Hematopoietic multipotent progenitor cell treated with erythropoietin and hydrocortisone succinate and interleukin-3 and kit ligand, for 8 days (in vitro differentiated cells): ENCODE measurements at places on chromosomes 3 and 15.

DNA sequence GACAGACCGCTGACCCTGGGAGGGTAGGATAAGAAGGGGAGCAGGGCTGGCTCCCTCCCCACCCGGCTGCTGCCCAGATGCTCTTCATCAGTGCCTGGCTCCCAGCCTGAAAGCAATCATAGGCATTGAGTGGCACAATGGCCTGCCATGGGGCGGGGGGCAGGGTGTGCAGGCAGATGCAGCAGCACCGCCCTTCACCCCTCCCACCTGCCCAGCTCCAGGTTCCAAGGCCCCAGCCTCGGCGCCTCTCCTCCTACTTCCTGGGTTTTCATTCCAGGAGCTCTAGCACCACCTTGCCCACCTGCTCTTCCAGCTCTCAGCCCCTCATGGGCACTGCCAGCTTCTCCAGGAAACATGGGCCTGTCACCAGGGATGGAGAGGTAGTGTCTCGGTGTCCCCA, 101.7 kb downstream of the MEGF11 start:
- no peak for DNase-seq

- DNase-seq, result no peak
Measured at GRCh38 chr3:114218006-114218405, 19.4 kb downstream of the ZNF80 start.

GRCh38 chr3:69094467-69095205, 9.9 kb downstream of the ARL6IP5 start:
- peak; percentile 55 for DNase-seq

DNA sequence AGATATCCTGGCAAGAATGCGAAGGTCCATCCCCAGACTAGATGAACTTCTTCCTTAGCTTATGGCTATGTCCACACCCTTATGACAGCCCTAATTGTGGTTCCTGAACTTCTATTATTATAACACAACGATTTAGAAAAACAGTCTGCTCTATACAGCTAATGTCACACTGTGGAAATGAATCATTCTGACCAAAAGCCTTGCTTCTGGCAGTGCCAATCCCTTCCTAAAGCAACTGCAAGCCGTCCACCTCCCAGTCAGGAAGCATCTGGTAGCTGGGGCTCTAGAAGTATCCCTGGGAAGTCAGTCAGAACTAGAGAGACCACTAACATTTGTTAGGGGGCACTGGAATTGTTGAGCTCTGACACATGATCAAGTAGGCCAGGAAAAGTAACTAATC, 45.0 kb downstream of the MYO5A start:
- no peak for DNase-seq

GRCh38 chr3:28348265-28348628, 274 bp upstream of the ZCWPW2 start:
- no peak for DNase-seq

- no peak for DNase-seq
Measured at GRCh38 chr3:34464646-34465045, 666.2 kb downstream of the PDCD6IP start.

DNA sequence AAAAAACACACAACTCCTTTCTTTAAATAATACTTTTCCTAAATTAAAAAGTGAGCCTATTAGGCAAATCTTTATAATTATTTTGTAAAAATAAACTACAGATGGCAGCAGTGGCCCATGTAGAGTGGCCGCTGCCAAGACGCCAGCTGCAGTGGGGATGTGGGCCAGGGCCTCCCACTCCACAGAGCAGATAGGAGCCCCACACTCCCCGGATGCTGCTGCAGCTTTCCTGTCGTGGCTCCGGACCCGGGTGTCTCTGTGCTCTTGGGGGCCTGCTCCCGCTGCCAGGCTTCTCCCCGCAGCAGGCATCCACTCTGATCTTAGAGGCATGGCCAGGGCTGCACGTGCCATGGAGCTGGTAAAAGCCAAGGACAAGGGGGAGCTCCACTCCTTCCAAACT, 67.5 kb downstream of the PROS1 start:
- no peak for DNase-seq

- no peak for DNase-seq
Measured at GRCh38 chr3:148372206-148372875, 325.4 kb upstream of the AGTR1 start.

DNA sequence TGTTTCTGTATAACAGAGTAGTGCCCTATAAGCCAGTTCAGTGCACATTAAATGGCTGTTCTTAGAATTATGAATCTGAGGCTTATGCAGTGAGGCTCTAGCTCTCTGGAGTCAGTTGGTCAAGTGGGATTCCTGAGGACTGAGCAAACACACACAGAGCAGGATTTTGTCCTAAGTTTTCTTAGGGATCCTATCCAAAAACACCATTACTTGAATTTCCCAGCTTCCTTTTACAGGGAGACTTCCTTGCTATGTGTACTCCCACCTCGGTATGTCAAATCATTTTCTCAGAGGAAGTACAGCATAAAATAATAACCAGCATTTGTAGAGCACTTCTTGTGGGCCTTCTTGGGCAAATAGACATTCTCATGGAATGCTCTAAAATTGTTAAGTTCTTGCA, 63.1 kb upstream of the GOLGA6B start:
- DNase-seq, result no peak

DNA sequence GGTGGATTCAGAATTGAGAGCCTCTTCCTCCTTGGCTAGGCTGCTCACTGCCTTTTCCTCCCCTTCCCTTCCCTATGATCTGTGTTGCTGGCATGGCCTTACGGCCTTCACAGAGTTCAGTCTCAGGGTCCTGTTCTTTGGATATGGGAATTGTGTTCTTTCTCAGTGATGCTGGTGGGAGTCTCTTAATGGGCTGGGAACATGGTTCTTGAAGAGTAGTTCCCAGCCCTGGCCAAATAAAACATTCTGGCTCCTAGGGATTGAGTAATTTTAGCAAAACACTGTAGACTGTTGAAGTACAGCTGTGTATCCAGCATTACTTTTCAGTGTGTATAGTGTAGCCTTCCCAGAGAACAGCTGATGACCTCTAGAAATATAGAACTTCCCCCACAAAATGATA, 22.6 kb upstream of the FILIP1L start:
- no peak for DNase-seq

- DNase-seq, result peak; percentile 56
Measured at GRCh38 chr3:142866841-142867631, 21.8 kb downstream of the PCOLCE2 start.

DNA sequence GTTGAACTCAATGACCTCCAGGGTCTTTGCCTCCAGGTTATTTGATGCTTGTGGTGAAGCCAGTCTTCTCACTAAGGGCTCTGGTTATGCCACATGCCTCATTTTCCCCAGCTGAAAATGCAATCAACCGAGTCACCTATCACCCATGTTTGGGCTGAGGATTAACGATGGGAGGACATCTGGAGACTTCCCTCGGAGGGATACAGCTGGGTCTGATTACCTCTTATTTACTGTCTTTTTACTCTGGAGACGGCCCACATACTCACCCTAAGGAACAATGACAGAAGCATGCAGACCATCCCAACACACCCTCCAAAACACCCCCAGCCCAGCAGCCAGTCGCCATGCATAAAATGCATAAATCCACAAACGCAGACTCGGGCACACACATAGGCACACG, 187.4 kb downstream of the OPA1 start:
- no peak for DNase-seq

GRCh38 chr15:70523192-70523591, 240.2 kb downstream of the UACA start:
- no peak for DNase-seq
